ENCODE measurements at places on chromosomes 5 and 9.

GRCh38 chr9:72038408-72038807 lies 22.0 kb downstream of the C9orf57 start:
- DNase-seq, result no peak

DNA sequence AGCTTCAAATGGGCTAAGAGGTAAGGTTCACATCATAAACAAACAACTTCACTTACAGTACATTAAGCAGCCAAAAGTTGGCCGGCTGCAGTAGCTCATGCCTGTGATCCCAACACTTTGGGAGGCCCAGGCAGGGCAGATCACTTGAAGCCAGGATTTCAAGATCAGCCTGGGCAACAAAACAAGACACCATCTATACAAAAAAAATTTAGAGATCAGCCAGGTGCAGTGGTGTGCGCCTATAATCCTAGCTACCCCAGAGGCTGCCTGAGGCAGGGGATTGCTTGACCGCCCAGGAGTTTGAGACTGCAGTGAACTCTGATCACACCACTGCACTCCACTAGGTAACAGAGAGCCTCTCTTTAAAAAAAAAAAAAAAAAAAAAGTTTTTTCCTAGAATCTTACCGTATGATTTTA lies 16.9 kb downstream of the UBTD2 start:
- no peak for DNase-seq

DNA sequence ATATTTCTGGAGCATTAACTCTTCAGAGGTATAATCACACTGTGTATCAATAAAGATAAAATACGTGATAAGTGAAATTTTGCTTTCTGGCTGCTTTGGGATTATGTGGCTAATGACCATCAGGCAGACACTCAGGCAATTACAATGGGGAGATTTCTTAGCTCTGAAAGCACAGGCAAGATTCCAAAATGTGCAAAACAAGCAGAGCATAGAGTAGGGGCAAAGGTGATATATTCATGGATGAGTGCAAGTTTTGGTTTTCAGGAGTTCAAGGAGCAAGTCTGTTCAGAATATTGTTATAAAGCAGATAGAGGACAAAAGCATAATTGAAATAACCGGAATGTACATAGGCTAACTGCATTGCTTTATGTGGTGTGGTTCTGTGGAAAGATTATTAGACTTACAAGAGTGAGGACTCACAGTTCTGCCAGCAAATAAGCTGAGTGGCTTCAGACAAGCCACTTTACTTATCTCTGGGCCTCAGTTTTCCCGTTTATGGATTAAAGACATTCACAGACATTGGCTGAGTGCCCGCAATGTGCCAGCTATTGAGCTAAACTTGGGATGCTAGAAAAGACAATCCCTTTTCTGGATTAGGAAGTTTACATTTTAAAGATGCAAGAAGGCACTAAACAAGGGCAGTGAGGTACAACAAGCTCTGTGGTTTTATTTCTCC lies 945.6 kb upstream of the ARRDC3 start:
- DNase-seq, result no peak

GRCh38 chr9:91494751-91495150 lies 71.1 kb upstream of the NFIL3 start:
- DNase-seq, result no peak

DNA sequence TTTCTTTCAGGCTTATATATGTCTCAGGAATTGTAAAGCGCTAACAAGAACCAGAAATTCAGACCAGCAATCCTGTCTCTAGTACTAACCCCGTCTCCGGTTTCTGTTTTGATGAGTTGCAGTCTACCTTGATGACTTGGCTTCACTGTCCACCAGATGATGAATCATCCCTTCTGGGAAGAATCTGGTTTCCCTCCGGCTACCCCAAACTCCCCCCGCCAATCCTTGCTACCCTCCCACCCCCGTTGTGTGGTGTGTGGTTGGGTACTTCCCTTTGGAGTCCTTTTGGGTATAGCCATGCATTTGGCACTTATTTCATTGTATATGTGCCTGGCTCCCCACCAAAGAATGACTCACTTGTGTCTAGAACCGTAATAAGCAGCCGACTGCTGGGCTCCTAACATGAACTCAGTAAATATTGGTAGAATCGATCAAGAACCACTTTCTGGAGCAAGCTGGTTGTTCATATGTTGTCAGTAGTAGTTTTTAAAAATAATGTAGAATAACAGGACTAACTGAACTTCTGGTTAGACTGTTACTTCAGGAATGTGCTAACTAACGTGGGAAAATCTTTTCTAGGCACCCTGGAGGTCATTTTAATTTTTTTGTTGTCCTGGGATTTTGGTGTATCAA lies 8.3 kb upstream of the TGFBI start:
- peak; percentile 93 for DNase-seq

GRCh38 chr5:102590467-102590866 lies 91.7 kb upstream of the SLCO6A1 start:
- DNase-seq, result no peak

DNA sequence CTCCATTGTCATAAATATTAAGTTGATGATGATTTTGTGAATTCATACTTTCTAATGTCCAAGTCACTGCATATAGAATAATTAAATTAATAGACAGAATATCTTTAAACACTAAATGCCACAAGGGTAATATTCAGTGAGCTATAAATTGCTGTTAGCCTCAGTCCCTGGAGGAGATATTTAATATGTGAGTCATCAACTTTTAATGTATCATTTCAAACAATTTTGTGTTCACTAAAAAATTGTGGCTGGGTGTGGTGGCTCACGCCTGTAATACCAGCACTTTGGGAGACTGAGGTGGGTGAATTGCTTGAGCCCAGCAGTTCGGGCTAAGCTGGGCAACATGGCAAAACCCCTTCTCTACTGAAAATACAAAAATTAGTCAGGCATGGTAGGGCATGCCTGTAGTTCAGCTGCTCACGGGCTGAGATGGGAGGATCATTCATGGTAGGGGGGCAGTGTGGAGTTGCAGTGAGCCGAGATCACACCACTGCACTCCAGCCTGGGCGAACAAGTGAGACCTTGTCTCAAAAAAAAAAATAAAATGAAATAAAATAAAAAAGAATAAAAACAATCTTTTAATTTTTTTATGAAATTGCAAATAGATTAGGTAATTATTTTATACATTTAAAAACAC lies 717.3 kb upstream of the CHD1 start:
- no peak for DNase-seq

- no peak for DNase-seq
Observed at GRCh38 chr5:179867079-179867465, 8.5 kb upstream of the MRNIP start.

DNA sequence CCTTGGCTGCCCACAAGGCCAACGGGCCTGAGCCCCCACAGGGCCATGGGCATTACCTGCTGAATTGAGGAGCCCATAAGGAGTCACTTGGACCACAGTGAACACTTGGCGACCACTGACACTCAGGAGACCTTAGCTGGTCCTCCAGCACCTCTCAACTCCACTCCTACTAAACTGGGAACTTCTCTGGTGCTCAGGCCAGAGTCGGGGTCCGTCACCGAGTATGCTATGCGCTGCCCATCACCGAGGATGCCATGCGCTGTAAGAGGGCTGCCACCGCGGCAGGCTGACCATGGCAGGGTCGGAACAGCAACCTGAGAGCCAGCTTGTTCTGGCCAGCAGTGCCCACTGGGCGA lies 600 bp upstream of the SQSTM1 start:
- no peak for DNase-seq

DNA sequence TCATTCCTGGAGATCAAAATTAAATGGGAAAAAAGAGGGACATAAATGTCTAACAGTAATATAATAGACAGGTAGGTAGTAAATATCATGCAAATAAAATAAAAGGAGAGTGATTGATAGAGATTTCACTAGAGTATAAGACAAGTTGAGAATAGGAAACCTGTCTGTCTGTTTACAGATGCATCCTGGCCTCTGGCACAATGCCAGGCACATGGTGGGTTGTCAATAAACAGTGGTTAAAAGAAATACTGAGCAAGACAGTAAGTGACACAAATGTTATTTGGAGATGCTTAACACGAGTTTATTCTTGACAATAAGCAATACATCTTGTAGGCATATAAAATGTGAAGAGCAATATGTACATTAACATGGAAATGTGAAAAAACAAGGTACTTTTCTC lies 33.3 kb downstream of the RICTOR start:
- DNase-seq, result no peak

DNA sequence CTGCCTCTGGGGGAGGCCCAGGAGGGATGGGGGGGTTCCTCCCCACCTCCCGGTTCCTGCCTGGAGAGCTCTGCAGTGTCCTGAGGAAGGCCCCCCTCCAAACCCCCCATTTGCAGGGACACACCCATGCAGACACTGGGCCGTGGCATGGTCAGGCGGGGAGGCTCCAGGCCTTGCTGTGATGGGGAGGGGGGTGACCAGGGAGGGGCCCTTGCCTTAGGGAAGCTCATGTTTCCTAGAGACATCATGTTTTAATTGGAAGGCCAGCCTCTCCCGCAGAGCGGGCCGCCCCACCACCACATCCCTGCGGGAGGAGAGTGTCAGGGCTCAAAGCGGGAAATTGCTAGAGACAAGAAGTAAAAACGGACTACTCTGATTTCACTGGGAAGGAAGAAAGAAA lies 12.0 kb downstream of the PRRX2 start:
- no peak for DNase-seq

DNA sequence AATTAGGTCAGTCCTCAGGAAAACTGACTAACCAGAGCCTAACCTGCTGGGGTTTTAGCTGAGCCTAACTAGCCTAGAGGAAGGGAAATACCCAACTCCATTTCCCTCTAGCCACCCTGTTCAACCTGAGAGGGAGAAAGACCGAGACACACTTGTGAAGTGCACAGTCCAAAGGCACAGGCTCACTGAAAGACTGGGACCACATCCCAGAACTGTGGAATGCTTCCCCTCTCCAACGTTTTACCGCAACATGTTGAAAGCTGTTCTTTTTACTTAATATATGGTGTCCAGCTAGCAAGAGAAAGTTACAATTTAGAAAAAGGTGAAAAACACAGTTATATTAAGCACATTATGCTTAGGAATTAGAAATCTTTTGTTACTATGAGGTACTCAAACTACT lies 76.8 kb upstream of the SIMC1 start:
- DNase-seq, result no peak

DNA sequence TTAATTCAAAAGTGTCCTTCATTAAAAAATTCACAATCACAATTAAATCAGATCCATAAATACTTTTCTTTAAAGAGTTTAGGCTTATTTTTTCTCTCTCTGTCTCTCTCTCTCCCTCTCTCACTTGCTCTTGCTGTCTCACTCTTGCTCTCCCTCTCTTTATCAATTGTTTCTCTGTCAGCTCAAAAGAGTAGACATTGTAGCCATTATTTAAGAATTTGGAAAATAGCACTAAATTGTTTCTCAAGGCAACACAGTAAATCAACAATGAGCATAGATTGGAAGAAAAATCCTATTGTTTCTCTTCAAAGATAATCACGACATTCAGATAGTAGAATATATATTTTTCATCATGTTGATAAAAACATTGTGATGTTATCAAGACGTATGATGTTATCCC lies 1114.0 kb downstream of the PTPRD start:
- no peak for DNase-seq

GRCh38 chr9:3931996-3932906 lies 367.6 kb downstream of the GLIS3 start:
- DNase-seq, result no peak

DNA sequence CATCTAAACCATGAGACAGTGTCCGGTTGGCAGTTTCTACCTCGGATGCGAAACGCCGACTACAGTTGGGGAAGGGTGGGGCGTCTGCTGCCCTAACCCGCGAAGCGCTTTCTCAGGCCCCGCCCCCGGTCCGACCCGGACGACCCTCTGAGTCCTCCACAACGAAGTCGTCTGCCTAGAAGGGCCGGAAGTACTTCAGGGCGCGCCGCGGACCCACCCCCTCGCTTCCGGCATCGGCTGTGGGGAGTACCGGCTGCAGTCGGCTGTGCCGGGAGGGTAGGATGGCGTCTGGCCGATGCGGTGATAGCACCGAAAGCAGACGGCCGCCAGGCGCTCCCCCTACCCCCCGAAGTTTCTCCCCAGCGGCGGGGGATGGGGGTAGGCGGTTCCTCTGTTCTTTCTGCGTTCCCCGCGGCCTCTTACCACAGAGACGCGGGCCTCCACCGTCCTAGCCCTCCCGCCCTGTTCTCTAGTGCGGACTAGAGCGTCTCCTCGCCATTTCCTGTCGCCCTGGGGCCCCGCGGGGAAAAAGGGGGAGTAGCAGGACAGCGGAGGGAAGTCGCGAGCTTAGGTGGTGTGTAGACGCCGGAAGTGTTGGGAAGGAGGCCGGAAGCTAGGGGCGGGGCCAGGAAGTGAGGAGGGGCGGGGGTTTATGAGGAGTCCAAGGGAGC lies at the start of gene TRIM41:
TRIM41 (plus strand) TSS at position 224 of the 671 bp plus-strand sequence. CDS start 719 bp downstream, outside the sequence.
- DNase-seq, result peak; percentile 84

DNA sequence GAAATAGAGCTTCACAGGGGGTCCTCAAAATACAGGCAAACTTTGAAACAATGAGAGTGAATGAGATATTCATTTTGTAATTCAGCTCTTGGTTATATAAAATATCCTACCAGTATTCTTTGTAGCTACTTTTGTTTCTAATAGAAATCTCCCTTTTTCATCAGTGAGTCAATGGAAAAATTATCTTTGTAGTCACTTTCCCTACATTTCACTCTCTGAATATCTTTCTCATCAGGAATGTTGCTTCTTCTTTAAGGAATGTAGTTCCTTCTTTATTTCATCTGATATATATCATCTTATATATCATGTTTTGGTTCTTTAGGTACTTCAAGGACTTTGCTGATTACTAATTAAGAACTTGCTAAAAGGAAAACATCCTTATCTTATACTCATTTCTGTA lies 280.3 kb upstream of the NUDT12 start:
- DNase-seq, result no peak

DNA sequence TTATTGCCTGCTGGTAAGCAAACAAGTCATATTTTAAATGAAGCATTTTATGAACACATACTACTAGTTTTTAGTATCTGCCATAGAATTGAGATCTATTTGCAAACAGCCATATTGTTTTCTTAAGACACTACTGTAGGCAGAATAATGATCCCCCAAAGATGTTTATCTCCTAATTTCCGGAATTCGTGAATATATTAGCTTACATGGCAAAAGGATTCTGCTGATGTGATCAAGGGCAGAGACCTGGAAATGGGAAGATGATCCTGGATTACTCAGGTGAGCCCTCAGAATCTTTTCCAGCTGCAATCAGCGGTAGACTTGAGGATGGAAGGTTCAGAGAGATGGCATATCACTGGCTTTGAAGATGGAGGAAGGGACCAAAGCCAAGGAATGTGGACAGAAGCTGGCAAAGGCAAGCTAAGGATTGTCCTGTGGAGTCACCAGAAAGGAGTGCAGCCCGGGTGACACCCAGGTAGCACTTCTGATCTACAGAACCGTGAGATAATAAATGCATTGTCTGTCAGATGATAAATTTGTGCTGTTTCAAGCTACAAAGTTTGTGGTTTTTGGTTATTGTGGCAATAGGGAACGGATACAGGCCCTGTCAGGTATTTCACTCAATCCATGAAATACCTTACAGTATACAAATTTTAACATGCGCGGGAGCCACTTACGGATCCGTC lies 1.0 kb upstream of the ERCC6L2 start:
- no peak for DNase-seq

DNA sequence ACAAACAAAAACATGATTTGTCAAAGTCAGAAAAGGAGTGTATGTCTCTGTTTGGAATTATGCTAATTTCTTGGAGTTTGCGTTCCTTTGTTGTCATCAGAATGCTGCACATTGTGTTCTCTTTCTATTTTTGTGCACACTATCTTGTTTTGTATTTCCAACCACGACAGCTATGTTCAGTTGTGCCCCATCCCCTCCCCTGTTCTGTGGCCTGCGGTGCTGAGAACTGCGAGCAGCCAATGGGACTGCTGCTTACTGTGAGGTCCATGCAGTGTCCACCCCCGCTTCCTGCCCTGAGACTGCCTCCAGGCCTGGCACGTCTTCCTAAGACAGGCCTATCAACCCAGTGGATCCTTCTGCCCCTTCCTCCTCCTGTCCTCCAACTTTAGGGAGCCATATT lies 76.8 kb downstream of the PALM2AKAP2 start:
- no peak for DNase-seq

Measured in non-pigmented ciliary epithelial cell (primary cell).